Lung (tissue), 17 donors: ENCODE measurements at places on chromosomes 16 and 17. TPM values are rescaled to one million over a fixed set of nuclear protein-coding genes. Genes with fewer than 3 reads are reported as not detected.

- DNase-seq = peak; percentile 10
Observed at GRCh38 chr17:74532115-74532514, 840 bp upstream of the CD300LB start.

- DNase-seq = peak; percentile 47
Observed at GRCh38 chr17:55722742-55723487, at the start of gene TMEM100. Gene TMEM100, minus strand, starts transcription at chr17:55722864. Its CDS starts 1,794 bp downstream, at chr17:55721070.

DNA sequence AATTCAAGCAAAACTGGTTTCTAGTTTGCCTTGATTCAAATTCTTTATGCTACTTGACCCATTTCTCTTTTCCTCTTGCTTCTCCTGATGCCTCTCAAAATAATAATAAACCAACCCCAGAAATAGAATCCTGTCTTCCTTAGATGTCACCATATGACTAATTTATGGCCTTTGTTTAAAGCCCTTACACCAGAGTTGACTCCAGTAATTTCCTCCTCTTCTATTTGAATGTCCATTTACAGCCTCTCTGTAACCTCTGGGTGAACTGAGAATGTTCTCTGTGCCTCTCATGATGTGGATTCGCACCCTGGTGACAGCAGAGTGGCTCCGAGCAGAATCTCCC lies 31.5 kb downstream of the ZFHX3 start:
- DNase-seq = no peak

SLC35G6 gene
- total RNA-seq = not detected

NPW gene
- 1.3 TPM for total RNA-seq

DNA sequence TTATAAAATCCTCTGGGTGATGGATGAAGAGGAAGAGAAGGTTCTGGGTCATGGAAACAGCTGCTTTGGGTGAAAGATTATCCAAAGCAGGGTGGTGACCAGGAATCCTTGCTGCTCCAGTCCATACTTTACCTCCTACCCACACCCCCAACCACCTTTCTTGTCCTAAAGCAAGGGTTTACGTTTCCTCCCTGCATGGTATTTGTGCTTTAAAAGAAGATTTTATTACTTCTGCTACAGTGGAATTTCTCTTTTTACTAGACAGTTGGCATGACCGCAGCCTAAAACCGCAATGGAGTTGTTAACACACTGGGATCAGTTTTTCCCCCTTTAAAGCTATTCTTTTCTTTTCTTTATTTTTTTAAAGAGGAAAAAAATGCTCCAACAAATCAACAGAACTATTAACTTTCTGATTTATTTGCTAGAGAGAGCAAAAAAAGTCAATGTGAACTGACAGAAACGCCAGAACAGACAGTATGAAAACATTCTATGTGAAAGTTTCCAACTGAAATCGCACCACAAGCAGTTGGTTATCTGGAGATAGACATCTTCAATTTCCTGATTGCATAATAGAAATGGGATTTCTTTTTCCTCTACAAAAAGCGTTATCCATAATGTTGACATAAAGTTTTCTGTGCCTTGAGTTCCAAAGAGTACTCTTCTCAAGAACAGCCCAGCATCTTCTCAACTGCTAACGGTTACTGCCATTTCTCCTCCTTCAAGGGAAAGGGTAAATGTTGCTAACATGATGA lies 236.0 kb downstream of the IRX3 start:
- DNase-seq = peak; percentile 16

GRCh38 chr16:85114909-85115567 lies 2.8 kb upstream of the CIBAR2 start:
- peak; percentile 89 for DNase-seq

GRCh38 chr17:20774472-20775135 lies 195.1 kb downstream of the CDRT15L2 start:
- peak; percentile 2 for DNase-seq

DNA sequence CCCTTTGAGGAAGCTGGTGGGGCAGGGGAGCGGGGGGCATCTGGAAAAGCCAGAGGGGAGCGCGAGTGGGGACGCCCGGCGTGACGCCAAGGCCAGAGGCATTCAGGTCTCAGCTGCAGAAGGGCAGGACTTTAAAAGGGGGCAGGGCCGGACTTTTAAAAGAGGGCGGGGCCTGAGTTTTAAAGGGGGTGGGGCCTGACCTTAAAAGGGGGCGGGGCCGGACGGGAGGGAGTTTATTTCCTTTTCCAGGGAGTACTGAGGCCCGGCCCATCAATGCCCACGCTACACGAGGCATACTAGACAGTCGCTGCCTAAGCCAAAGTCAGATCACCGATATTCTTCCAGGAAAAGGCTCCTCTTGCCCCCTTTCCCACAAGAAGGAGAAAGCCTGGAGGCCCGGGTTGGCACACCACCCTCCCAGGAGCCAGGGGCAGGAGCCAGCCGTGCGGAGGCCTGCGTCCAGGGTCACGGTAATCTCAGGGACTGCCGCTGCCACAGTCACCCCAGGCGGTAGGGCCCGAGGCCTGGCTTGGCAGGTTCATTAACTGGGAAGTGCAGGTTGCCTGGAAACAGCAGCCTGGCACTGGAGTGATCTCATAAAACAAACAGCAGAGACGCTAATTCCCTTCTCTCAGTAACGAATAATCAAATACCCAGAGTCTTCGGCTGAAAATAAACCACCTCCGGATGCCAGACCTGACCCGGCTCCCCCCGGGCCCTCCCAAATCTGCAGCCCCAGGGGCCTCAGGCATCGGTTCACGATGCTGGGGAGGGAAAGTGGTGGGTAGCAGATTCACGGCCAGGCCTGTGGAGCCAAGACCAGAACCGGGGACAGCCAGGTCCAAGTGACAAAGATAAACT lies 90.7 kb downstream of the TIMM22 start:
- peak; percentile 78 for DNase-seq

- DNase-seq = no peak
Observed at GRCh38 chr17:63995626-63996025, 2.5 kb upstream of the PRR29 start.

DNA sequence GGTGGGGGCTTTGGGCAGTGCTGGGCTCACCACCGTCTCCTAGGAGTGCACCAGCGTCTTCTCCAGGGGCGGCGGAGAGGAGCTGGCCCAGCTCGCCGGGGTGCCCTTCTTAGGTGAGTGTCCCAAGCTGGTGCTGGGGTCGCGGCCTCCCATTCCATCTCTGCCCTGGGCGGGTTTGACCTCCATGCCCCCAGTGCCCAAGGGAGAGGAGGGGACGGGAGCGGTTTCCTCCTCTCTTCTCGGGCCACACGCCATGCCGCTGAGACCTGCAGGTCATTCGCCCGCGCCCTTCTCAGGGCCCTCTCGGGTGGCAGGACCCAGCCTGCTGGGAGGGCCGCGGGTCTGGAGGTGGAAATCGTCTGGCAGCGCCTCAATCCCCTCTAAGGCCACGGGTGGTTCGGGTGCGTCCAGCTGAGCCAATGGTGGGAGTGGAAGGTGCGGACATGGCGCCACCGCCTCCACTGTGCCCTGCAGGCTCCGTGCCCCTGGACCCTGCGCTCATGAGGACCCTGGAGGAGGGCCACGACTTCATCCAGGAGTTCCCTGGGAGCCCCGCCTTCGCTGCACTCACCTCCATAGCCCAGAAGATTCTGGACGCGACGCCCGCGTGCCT lies 5.3 kb downstream of the IGFALS start:
- DNase-seq = no peak

- no peak for DNase-seq
Observed at GRCh38 chr17:62562656-62563055, 64.8 kb upstream of the MRC2 start.

DNA sequence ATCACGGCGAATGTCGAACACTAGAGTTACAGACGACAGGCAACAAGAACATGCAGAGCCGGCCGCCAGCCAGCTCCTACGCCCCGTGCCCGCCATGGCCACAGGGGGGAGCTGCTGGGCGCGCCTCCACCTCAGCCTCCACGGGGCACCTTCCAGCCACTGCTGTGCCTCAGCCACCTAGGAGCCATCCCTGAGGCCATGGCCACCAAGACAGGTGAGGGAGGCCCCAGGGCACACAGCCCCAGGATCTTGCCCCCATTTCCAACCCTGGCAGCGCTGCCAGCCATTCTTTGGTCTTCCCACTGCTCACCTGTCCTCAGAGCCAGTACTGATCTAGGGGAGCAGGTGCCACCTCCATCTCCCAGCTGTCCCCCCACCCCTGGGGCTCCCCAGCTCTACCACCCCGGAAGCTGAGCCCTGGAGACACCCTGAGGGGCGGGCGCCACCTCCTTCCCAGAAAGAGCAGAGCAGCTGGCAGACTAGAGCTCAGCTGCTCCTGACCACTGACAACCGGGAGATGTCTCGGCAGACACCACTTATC lies 11.8 kb downstream of the GNPTG start:
- peak; percentile 18 for DNase-seq

DNA sequence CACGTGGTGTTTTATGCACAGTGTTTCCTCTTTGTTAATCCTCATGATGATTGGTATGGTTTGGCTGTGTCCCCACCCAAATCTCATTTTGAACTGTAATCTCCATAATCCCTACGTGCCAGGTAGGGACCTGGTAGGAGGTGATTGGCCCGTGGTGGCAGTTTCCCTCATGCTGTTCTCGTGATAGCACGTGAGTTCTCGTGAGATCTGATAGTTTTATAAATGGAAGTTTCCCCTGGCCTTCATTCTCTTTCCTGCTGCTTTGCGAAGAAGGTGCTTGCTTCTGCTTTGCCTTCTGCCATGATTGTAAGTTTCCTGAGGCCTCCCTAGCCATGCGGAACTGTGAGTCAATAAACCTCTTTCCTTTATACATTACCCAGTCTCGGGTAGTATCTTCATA lies 115.8 kb downstream of the WWOX start:
- DNase-seq = no peak

OR2C1 gene
- total RNA-seq = not detected
